Cardiac septum (tissue), 1 donor: ENCODE measurements at places on chromosomes 3 and 15. TPM values are rescaled to one million over a fixed set of nuclear protein-coding genes. Genes with fewer than 3 reads are reported as not detected.

Gene SLCO2A1
- total RNA-seq: 59.2 TPM

GRCh38 chr3:42061713-42062380 lies 29.3 kb upstream of the TRAK1 start:
- DNase-seq: peak; percentile 92

DNA sequence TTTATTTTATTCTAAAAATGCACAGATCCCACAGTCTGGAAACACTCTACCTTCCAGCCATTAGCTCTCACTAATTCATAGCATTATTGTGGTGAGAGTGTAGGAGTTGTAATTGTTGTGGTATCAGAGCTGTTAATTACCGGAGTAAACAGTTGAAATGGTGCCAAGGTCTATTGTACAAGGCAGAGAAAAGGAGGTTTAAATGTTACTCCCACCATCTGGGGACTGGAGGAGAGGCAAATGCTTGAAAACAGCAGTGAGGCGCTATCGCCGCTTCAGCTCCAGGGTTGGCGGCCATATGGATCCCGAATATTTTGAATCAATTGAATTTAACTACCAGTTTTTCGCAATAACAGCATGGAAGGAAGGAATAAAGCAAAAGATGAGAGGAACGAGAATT lies 113.1 kb upstream of the C15orf61 start:
- no peak for DNase-seq

DNA sequence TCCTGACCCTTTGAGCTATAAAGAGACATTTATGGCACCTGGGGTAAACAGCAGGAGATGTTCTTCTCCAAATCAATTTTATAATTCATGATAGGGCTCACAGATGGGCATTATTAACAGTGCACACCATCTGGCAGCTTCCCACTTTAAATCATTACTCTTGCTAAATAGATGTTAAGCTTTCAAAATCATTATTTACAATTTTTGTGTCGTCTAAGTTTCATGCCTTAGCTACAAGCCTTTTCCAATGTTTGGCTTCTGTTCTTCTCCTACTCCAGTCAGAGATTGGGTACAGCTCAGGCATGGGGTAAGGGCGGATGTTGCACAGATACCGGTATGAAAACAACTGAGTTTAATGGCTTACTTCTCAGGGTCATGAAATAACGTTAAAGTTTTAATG lies 120.9 kb upstream of the PFN2 start:
- no peak for DNase-seq

DNA sequence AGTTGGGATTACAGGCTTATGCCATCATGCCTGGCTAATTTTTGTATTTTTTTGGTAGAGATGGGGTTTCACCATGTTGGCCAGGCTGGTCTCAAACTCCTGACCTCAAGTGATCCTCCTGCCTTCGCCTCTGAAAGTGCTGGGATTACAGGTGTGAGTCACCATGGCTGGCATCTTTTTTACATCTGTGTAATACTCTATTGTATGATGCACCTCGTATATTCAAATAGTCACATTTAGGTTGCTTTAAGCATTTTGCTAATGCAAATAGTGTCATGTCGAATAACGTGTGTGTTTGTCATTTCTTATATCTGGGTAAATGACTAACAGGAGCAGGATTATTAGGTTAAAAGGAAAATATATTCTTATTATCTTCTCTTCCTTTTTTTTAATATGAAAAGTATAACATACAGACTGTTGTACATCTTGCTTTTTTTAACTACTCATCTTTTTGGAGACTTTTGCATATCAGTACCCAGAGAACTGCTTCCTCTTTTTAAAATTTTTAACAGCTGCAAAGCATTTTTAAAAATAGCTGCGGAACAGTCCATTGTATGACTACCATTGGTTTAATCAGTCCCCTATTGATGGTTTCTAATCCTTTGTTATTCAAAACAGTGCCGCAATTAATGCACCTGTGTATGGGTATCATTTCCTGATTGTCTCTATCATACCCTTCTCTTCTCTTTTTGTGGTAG lies 13.4 kb downstream of the SCAMP5 start:
- DNase-seq: no peak

DNA sequence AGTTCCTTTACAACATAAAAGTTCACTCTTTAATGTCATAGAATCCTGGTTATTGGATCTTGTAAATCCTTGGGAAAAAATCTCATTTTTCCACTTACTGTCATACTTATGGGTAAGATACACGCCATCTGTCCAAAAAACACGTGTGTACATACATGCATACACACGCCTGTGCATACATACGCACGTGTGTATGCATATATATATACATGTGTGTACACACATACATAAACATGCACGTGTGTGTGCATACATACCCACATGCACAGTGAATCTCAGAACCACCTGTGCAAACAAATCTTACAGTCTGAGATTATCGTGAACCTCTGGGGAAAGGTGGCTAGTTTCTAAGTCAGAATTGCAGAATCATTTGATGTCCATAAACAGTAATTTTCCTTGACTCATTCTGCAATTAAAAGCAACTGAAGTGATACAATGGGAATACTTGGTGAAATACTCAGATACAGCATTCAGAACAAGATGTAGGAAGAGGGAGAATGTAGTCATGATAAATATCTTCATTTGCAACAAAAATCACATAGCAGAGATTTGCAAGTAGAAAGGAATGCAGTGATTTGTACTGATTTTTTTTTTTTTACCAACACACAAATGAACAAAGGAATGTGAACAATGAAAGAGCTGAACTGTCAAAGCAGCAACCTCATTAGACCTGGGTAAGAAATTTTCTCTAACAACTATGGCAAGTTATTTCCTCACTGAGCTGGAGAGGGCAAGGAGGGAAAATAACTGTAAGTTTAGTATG lies 160.6 kb upstream of the POU1F1 start:
- no peak for DNase-seq

GRCh38 chr3:115852278-115852677 lies 229.0 kb downstream of the GAP43 start:
- no peak for DNase-seq
